CD4-positive, alpha-beta T cell treated with Interleukin-6 at 100 ng/mL for 8 hours (primary cell): ENCODE measurements at places on chromosomes 3 and 15.

- no peak for DNase-seq
These were observed 177.7 kb downstream of the VGLL4 start for GRCh38 chr3:11465744-11466616.

DNA sequence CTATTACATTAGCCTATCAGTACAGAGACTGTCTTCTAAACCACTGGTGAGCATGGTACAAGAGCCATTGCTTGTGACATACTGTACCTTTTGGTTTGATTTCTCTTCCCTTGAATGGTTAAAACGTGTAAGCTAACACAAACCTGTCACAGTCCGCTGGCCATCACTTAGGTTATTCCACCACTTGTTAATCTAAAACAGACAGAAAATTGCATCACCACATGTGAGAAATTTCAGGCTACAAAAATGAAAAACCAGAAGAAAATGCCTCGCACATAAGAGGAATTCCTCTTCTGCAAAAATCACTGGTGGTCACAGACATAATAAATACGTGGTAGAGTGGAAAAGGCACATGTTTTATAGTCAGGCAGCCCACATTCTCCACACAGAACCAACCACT lies 22.1 kb downstream of the PARL start:
- no peak for DNase-seq

DNA sequence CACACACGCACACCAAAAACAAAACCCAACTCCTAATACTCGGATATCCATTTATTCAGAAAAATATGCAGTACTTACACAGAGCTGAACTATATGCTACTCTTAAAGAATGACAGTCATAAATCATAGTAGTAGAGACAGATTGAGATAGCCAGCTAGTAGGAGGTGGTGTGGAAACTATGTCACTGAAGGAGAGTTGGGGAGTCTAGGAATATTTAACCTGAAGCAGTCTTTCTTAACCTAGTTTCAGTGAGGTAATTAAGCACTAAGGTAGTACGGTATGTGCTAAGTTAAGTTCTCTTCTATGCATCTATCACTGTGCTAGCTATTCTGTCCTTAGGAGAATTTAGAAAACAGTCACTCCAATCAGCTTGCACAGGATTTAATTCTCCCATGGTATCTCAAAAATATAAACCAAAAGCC lies 54.2 kb downstream of the ANKRD28 start:
- no peak for DNase-seq

- DNase-seq, result no peak
These were observed 4.5 kb downstream of the THBS1 start for GRCh38 chr15:39585389-39585841.

- no peak for DNase-seq
These were observed 299.1 kb upstream of the ROPN1 start for GRCh38 chr3:124291008-124291407.
